SIG-M5 (cell line): ENCODE measurements at places on chromosomes 2 and 18.

DNA sequence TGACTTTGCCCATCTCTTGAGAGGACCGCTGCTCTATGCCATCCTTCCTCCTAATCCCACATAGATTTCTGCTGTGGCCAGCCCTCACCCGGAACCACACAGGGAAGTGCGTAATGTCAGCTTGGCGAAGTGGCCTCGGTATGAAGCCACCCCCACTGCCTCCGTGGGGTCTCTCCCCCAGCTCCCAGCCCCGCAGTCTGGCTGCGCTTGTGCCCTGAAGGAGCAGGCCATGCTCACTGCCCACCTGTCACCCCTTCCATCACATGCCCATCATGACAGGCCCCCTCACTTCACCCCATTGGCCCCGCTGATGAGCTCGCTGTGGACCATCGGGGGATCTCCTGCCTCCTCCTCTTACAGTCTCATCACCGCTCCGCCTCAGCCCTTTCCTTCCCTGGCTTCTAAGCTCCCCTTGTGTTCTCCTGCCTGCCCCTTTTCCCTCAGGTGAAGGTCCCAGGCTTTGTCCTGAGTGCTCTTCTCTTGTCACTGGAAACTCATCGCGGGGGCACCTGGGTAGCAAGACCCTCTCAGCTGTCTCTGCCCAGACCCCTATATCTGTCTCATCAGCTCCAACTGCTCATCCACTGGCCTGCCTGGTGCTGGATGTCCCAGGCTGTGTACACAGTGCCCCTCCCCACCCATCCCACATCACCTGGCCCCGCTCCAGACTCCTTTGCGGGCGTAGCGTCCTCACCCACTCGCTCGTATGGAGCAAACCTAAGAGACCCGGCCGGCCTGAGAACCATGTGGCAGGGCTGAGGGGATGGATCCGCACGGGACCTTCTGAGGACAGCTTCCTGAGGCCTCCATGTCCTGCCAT lies 81.7 kb downstream of the GLI2 start:
- DNase-seq = no peak

GRCh38 chr2:110679337-110679707 lies 1.5 kb upstream of the BUB1 start:
- DNase-seq = no peak

- DNase-seq = no peak
These were observed 268.6 kb upstream of the NCKAP5 start for GRCh38 chr2:133836691-133837345.

- no peak for DNase-seq
These were observed 52.6 kb upstream of the GALR1 start for GRCh38 chr18:77197073-77197472.

- no peak for DNase-seq
These were observed 787.6 kb upstream of the CELF4 start for GRCh38 chr18:38353149-38353548.

- peak; percentile 67 for DNase-seq
These were observed 3.3 kb downstream of the TWSG1 start for GRCh38 chr18:9337873-9338272.

DNA sequence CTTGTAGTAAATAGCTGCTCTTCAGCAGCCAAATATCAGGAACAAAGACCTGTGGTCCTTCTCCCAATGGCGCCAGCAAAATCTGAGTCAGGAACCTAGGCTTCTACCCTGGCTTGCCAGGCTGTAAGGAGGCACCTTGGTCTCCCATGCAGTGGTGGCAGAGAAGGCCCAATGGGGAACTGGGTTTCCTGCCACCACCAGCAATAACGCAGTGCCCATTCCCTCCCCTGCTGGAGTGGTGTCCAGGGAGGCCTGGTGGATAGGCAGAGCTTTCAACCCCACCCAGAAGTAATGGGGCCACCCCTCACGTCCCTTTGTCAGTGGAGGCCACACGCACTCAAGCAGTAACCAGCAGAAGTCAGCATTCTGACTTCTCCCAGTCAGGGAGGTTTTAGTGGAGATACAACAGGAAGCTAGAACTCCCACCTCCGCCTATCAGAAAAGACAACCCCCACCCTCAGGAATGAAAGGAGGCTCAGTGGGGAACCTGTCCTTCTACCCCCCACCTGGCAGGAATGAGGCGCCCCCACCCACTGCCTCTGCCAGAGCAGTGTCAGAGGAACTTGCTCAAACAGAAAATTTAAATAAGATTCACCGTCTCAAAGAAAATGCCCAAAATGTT lies 132.4 kb downstream of the COPS8 start:
- no peak for DNase-seq

DNA sequence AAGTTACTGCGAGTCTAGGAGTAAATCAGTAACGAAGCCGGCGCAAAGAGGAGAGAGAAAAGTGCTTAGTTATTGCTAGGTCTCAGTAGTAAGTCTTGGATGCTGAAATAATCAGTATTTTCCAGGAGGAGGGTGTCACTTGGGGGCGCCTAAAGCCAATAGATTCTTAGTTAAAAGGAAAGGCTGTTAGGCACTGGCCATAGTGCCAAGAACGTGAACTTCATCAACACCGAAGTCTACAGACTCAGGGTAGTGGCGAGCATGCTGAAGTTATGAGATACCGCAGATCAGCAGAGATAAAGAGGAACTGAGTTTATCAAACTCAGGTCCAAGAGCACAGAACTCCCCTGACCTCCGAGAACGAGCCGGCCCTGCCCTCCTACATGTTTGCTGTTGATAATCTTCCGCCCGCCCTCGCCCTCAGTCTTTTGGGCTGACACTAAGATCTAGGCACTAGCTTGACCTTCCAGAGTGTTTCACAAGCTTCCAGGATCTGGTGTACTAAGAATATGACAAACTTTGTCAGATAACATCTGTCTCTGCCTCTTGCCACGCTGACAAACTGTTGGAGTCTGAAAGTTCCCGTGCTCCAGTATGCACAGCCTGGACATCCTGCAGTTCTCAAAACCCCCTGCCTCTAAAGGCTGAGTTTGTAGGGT lies 49.2 kb downstream of the CYB5A start:
- no peak for DNase-seq

- no peak for DNase-seq
These were observed 311.9 kb downstream of the CCDC178 start for GRCh38 chr18:33128581-33128980.

- no peak for DNase-seq
These were observed 41.4 kb downstream of the TET3 start for GRCh38 chr2:74025971-74026612.

DNA sequence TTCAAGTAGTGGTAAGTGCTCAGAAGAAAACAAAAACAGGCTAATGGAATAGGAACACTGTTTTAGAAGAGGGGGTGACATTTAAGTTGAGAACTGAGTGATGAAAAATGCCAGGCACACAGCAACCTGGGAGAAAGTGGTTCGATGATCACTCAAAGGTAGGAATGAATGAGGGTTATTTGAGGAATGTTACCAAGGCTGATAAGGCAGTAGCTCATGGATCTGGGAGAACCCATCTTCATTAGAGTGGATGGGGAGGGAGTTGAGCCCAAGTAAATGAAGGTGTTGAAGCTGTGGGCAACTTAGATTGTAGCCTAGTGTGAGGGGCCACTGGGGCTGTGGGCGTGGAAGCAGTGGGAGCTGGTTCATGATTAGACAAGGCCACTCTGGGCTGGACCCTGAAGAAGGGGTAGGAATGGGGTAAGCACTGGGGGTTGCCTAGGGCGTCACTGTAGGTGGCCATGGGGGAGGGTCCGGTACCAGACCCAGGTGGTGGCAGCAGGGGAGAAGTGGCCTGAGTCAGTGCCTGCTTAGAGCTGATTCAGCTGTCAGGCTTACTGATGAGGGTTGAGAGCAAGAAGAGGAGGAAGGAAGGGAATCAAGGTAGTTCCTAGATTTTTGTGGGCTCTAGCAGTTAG lies 22.5 kb upstream of the LYPD6B start:
- no peak for DNase-seq

- no peak for DNase-seq
These were observed 485.3 kb downstream of the TGIF1 start for GRCh38 chr18:3935305-3935704.

GRCh38 chr2:110869472-110870446 lies 137.4 kb downstream of the ACOXL start:
- no peak for DNase-seq

DNA sequence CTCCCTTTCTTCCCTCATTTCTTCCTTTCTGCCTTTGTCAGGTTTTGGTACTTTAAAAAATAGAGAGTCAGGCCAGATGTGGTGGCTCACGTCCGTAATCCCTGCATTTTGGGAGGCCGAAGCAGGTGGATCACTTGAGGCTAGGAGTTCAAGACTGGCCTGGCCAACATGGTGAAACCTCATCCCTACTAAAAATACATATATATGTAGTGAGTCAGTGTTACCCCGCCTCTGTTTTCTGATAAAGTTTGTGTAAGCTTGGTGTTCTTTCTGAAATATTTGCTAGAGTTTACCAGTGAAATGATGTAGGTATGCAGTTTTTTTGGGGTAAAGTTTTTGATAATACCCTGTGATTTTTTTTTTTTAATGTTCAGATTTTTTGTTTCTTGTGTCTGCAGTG lies 58.8 kb downstream of the DGKD start:
- no peak for DNase-seq

GRCh38 chr18:48455555-48456478 lies 46.6 kb upstream of the ZBTB7C start:
- DNase-seq = no peak

- DNase-seq = no peak
These were observed 217.0 kb downstream of the C1D start for GRCh38 chr2:67845621-67846369.

DNA sequence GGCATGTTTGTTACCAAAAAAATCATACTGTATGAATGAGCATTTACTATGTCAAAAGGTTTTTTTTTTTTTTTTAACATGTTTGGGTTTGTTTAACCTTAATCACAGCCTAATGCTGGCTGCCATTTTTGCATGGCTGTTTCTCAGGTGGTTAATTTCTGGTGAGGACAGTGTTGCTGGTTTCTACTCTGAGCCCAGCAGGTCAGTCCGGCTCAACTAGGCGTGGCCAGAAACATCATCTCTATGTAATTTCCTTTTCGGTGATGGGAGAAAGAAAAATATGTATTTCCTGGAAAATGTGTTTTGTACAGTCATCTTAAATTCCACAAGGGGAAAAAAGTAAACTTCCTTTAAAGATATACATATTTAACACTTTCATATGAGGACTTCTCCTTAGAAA lies 24.9 kb upstream of the BZW1 start:
- DNase-seq = no peak

DNA sequence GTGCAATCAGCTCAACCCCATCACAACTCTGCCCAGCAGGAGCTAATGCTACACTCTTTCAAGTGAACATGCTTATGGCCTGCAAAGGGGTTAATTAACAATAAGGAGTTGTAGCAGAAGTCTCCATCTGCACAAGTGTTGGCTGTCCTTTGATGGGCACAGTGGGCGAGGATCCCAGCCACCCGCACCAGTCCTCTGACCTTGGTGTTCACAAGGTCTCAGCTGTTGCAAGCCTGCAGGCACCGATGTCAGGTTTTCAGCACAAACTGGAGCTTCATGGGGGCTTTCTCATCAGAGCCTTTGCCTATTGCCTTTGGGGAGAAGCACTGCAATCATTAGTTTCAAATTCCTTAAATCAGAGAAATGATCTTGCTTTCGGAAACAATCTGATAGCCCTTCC lies 60.9 kb upstream of the TMEM178A start:
- no peak for DNase-seq

- DNase-seq = no peak
These were observed 104.4 kb downstream of the NOL4 start for GRCh38 chr18:34120294-34120693.

GRCh38 chr2:42123426-42123825 lies 45.7 kb upstream of the EML4 start:
- DNase-seq = no peak

GRCh38 chr2:34806396-34806795 lies 1207.3 kb upstream of the FAM98A start:
- DNase-seq = no peak

DNA sequence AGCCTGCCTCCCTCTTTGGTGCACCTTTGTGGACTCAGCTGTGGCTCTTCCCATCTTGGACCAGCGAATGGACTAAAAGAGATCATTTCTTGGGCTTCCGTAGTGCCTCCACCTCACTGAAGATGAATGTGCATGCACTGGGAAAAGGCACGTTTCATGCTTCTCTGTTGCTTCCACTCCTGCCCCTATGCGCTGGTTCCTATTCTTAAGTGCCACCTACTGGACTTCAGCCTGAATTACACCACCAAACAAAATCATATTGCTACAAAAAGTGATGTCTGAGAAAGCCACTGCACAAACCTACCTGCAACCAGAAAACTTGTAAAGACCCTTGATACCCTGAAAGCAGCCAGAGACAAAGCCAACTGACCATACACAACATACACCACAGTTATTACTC lies 695.6 kb downstream of the TSN start:
- DNase-seq = no peak

DNA sequence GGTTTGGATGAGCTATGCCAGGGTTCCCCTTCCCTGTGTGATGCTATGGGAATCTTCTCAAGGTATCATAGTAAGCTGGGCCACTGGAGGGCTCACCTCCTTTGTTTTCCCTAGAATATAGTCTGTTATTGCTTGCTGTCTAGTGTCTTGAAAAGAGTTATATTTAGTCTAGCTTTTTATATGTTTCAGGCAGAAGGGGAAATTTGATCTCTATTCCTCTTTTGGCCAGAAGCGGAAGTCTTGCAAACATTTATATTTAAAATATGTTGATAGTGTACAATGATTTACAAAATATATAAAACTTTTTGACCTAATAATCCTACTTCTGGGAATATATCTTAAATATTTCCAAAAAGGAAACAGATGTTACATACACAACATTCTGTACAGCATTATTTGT lies 260.7 kb downstream of the FHOD3 start:
- no peak for DNase-seq

GRCh38 chr18:39909706-39910105 lies 2045.3 kb upstream of the PIK3C3 start:
- DNase-seq = no peak
